ENCODE measurements at places on chromosomes 6 and 20.

DNA sequence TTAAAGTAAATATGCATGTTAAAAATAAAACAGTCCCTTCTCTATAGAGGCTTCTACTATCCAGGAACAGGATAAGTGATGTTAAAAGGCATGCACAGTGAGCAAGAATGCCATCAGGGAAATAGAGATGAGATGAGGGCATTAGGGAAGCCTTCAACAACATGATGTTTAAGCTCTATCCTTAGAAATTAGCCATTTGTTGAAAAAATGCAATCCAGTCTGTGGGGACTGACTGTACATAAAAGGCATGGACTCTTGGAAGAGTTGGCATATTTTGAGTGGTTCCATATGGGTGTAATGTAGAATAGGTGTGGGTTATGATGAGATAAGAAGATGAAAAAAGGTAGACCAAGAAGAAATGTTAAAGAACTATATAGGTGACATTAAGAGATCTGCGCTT lies 5.8 kb downstream of the KIAA0319 start:
- no peak for DNase-seq

DNA sequence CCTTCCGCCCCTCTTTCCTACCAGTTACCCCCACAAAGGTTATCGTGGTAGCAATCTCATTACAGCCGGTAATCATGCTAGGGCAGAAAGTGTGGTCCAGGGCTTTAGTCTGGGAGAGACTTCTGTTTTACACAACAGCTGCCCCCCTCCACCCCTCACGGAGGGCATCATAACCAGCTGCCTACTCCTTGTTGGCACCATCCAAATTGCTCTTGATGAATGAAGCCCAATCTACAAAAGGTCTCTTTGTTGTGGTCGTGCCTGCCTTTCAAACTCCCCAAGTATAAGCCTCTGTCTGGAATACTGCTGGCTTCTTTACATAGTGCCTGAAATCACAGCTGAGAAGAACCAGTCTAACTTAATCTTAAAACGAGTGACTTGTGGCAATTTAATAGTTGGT lies 157.9 kb downstream of the INSM1 start:
- DNase-seq, result no peak

GRCh38 chr6:107490566-107491137 lies 735 bp downstream of the SOBP start:
- DNase-seq, result no peak

- no peak for DNase-seq
These were observed 126.6 kb upstream of the PTPRT start for GRCh38 chr20:43316271-43316670.

DNA sequence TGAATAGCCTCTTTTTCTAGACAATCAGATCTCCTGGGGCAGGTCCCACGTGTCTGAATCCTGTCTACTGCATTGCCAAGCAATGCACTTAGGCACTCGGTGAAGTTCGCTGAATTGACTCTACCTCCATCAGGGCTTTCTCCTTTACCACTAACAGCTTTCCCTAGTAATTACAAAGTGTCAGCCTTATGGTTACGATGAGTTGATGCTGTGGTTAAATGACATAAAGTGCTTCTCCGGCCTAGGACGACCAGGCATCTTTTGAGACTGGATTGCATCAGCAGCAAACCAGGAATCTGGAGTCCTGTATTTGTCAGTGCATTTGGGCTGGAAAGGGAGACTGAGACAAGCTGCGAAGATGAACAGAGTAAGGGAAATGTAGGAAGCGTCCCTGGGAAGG lies 21.5 kb downstream of the NOX3 start:
- DNase-seq, result no peak

GRCh38 chr6:97557355-97557754 lies 274.3 kb upstream of the MMS22L start:
- no peak for DNase-seq
